Osteocyte (in vitro differentiated cells): ENCODE measurements at places on chromosomes 16 and 17. TPM values are rescaled to one million over a fixed set of nuclear protein-coding genes. Genes with fewer than 3 reads are reported as not detected.

The VAT1 gene
- 439 and 505 TPM in 2 replicates for total RNA-seq

The UBALD1 gene
- 33.6 and 38.4 TPM in 2 replicates for total RNA-seq

The KRTAP4-6 gene
- not detected in 2 replicates for total RNA-seq

The CYGB gene
- total RNA-seq = 8.6 and 9.1 TPM in 2 replicates

The TOX3 gene
- total RNA-seq = 0.46 and 0.86 TPM in 2 replicates

The C1QTNF8 gene
- not detected in 2 replicates for total RNA-seq
